Stimulated activated CD8-positive, alpha-beta memory T cell treated with anti-CD3 and anti-CD28 coated beads, Interleukin-12 subunit alpha, Interleukin-12 subunit beta, amount 100 ng/mL, for 1 hour (primary cell): ENCODE measurements at places on chromosomes 11 and 22.

- DNase-seq, result no peak
Measured at GRCh38 chr11:27282806-27283205, 80.2 kb downstream of the CCDC34 start.

DNA sequence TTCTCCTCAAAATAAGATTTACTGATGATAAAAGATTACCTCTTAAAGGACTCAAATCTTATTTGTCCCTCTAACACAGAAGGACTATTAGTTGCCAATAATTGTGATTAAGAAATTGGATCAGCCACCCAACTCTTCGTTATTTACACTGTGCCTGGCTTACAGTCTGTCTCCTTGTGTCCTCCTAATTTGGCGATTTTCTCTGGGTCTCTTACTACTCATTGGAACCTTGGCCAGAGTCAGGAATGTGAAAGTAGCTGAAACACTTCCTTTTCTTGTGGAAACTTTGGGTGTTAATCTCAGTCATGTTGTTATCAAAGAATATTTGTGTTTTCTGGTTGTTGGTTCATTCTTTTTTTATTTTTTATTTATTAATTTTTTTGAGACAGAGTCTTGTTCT, 83.2 kb downstream of the TEAD1 start:
- DNase-seq, result no peak

GRCh38 chr11:4018641-4019040, 76.0 kb upstream of the RRM1 start:
- no peak for DNase-seq

DNA sequence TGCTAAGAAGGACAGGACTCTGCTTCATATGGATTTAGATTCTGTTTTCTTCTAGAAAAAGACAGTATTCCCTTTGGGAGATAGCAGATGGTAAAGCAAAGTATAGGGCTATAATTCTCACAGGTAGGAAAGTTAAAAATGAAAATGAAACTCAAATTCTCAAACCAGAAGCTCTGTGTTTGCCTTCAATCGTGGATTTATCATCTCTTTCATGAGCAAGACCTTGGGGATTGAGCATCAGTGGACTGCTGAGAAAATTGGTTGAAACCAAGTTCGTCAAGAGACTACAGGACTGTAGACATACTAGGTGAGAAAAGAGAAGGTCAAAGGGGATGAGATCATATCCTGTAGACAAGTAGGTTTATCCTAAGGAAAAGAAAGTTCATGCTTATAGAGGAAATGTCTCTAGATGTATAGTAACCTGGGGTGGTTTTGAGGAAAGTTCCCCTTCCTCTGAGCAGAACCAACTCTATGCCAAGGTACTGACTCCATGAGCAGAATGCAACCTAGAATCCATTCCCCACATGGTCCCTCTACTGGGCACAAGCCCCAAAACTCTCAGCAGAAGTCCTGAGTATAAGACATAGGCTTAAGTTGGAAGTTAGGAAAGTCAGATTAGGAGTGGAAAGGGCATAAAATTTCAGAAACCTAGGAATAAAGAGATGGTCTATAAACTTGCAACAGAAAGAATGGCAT, 46.5 kb downstream of the SLC5A12 start:
- no peak for DNase-seq

DNA sequence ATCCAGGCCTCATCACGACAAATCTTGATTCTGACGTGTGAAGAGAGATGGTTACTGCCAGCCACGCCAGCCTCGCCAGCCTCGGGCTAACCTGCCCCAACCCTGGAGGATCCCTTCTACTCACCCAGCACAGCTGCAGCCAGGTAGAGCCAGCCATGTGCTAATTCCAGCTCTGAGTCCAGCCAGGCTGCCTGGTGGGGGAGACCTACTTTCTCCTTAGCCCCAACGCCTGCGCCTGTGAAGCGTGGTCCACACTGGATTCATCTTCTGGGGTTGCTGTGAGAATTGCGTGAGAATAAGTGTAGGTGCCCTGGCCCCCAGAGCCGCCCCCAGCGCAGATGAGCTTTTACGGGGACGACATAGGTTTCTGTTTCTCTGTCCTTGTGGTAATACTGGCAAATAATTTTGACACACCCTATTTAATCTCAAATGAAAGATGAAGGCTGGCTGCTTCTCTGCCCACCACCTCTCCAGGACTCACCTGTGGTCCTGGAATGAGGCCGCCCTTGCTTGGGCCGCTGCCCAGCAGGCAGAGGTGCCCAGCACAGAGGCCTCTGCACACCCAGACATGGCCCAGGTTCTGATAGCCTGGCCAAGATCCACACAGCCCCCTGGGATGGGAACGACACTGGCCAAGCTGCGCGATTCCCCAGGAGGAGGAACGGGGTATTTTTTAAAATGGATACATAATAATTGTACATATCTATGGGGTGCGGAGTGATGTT, 528.4 kb downstream of the TBC1D22A start:
- DNase-seq, result no peak

DNA sequence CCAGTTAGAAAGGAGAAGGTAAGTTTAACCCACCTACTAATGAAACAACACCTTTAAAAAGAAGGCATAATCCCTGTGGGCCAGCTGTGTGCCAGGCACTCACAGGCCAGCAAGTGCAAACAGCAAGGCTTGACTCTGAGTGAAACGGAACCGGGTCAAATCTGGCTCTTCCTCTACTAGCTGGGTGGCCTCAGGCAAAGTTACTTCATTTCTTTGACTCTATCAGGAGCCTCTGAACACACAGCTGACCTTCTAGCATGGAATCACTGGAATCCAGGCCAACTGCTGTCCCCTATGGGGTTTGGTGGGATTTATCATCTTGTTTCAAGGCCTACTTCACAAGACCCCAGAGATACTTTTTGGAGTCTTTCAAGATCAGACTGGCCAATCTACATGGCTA, 3.3 kb downstream of the RAB38 start:
- no peak for DNase-seq

DNA sequence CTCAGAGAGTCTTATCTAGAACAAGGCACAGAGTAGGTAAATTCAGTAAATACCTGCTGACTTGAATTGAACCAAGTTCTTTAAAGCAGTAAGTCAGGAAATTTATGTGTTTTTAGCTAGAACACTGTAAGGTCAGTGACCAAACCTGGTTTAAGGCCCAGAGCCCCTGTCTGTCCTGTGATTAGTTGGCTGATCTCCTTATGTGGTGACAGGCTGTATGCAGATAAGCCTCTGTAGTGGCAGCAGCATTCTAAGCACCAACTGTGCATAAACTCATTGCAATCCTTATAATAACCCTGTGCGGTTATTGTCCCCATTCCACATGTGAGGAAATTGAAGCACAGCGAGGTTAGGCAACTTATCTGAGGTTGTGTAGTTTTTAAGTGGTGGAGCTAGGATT, 40.5 kb downstream of the FBXO7 start:
- no peak for DNase-seq

DNA sequence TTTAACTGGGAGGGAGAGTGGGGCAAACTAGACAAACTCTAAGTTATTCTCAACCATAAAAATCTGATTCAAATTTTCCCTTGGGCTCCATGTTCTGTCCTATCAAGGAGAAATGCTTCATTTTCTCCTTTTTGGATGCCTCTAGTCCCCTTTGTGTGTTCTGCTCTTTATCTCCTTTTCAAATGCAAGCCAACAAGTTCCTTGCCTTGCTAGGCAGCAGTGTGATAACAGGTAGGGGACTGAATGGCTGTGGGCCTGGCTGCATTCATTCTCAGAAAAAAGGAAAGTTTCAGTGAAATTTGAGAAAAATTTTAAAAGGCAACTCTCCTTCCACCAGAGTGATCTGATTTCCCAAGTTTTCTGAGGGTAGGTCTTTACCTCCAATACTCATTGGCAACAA, 26.9 kb upstream of the MMP8 start:
- no peak for DNase-seq

DNA sequence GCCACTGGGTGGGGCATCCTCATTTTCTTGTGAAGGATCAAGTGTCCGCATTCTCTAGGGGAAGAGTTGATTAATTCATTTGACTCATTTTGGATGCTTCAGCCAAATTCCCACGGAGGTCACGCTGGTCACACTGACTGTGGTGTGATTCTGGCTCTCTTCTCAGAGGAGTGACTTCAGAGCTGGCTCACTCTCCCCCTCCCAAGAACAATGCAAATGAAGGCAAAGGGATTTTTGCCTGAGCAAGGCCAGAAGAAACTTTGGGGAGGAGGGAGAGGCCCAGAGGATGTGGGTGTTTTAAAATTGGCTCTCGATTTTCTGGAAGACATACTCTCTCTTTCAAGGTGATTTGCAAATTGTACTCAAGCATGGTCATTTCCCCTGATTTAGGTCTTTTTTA, 51.1 kb upstream of the LMO2 start:
- no peak for DNase-seq

- DNase-seq, result no peak
Measured at GRCh38 chr11:35549787-35550186, 24.4 kb upstream of the PAMR1 start.

DNA sequence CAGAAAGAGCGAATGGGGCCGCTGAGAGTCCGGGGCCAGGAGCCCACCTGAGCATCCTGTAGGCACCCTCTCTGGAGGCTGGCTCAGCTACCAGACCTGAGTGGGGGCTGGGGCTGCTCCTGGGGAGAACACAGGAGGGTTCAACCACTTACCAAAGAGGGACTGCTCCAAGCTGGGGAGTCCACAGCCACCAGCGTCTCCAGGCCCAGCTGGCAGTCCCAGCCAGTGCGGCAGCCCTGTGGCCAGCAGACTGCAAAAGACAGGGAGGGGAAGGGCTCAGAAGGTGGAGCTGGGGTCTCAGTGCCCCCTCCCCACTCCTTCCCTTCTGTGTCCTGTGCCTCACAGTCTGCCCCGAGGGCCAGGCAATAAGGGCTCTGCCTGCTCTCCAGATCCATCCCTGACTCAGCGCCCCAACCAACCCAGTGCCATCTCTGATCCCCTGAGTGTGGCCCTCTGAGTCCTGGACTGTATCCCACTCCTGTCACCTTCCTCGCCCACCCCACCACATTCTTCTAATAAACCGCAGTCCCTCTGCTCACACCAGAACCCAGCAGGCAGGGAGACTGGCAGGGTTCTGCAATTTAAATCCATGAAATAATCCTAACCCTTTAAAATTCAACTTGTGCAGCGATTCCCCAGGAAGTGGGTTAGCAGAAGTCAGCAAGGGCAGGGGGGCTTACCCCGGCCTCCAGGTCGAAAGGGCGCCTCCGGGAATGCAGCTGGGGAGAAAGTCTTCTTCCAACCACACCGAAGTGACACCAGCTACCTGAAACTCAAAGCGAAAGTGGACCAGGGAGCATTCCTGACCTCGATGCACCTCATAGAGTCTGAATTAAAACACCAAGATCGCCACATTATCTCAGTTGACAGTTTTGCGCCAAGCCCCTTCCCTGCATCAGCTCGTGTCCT, 13.3 kb downstream of the CHST1 start:
- no peak for DNase-seq

- DNase-seq, result no peak
Measured at GRCh38 chr11:986952-987305, 49.6 kb downstream of the MUC6 start.

- DNase-seq, result no peak
Measured at GRCh38 chr22:19036523-19037273, 85.5 kb downstream of the DGCR2 start.

GRCh38 chr11:113505541-113506375, 30.6 kb upstream of the DRD2 start:
- DNase-seq, result no peak

GRCh38 chr11:131683666-131684065, 313.3 kb downstream of the NTM start:
- DNase-seq, result no peak

GRCh38 chr11:37642296-37642695, 1044.3 kb upstream of the RAG2 start:
- DNase-seq, result no peak

DNA sequence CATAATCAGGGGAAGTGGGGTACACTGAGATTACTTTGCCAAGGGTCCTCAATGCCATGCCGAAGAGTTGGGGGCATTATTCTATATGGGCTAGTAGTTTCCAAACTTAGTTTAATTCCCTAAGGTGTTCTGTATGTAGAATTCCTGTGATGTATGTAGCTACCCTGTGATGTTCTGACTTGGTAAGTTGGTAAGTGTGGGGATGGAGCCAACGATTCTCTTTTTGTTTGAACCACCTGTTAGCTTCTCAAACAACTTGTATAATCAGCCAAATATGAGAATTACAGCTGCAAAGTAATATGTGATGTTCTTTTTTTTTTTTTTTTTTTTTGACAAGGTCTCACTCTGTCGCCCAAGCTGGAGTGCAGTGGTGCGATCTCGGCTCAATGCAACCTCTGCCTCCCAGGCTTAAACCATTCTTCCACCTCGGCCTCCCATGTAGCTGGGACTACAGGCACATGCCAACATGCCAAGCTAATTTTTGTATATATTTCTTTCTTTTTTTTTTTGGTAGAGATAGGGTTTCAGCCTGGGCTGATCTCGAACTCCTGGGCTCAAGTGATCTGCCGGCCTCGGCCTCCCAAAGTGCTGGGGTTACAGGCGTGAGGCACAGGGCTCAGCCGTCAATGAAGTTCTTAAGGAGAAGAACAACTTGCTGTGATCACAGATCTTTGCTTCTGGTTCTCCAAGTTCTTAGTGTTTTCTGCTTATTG, 315.2 kb upstream of the CCDC90B start:
- no peak for DNase-seq

- DNase-seq, result no peak
Measured at GRCh38 chr11:21492931-21493330, 700.0 kb upstream of the ANO5 start.

DNA sequence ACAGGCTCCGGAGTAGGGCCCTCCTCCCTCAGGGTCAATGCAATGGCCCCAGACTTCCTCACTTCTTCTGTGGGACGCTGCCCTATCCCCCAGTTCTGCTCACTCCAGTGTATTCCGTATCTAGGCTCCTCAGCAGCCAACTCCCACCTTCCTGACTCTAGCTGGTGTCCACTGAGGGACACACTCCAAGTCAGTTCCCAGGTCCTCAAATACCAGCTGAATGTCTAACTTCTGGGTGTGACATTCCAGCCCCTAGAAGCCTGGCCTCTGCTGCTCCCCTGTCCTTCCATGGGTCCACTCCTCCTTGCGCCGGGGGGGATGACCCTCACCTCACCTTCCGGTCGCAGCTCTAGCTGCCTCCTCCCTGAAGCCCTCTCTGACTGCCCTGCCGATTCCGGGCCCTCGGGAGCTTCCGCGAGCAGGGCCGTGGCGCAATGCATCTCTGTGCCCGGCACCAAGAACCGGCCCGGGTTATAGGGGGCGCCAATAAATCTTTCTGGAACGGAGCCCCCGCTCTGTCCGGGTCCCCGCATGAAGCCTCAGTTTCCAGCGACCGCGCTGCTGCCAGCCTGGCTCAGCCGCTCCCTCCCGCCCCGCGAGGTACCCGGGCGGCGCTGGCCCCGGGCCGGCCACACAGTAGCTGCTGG, 15.4 kb downstream of the BAD start:
- DNase-seq, result no peak
